ENCODE measurements at places on chromosomes 11 and 22. TPM values are rescaled to one million over a fixed set of nuclear protein-coding genes. Genes with fewer than 3 reads are reported as not detected.

DNA sequence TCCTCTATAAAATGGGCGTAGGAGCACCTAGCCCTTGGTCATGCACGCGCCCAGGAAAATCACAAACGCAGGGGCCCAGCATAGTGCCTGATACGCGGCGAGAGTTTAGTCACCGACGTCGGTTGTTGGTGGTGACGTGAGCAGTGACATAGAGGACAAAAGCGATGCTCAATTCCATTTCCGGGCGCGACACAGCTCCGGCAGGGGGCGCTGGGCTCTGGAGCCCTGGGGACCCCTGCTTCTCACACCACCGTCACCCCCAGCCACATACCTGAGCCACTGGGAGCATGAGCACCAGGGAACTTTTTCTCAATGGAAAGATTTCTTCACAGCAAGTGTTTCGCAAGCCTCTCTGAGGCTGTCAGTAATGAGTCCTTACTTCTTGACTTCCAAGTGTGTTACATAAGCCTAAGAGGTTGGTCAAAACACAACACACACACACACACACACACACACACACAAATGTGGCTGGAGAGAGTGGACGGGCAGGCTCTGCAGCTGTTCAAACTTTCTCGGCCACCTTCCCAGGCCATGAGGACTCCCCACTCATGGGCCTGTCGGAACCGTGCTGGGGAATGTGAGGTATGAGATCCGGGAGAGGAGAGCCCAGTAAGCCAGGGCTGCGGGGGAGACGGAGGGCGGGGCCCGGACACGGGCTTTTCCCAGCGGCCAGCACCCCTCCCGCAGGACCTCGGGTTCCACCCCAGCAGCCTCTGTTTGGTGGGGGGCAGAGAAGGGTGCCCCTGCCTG, 36.9 kb upstream of the LINC01488 start:
- peak; percentile 53 for DNase-seq

- DNase-seq, result peak; percentile 66
Measured at GRCh38 chr11:120219232-120219937, 8.6 kb downstream of the OAF start.

The NOX4 gene
- total RNA-seq, result 0.14 TPM

The XNDC1N gene
- 5.6 TPM for total RNA-seq

The LRP4 gene
- total RNA-seq, result 13.3 TPM

- DNase-seq, result no peak
Measured at GRCh38 chr11:128238521-128239265, 348.7 kb downstream of the ETS1 start.

GRCh38 chr11:35893796-35894475, 49.9 kb upstream of the LDLRAD3 start:
- no peak for DNase-seq

DNA sequence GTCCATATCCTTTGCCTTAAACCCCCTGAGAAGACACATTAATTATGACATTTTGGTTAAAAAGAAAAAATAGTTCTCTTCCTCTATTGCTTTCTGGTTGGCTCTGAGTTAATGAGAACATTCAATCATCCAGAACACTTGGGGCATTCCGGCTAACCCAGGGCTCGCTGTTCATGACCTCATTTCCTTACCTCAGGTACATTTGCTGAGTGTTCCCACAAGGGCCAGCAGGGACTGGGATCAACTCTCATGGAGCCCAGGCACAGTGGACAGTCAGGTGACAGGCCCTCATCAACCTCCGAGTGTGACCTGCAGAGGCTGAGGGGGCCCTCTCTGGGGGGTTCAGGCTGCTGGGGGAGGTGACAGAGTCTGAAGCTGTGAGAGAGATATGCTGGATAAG, 98.9 kb downstream of the MYO18B start:
- DNase-seq, result no peak

DNA sequence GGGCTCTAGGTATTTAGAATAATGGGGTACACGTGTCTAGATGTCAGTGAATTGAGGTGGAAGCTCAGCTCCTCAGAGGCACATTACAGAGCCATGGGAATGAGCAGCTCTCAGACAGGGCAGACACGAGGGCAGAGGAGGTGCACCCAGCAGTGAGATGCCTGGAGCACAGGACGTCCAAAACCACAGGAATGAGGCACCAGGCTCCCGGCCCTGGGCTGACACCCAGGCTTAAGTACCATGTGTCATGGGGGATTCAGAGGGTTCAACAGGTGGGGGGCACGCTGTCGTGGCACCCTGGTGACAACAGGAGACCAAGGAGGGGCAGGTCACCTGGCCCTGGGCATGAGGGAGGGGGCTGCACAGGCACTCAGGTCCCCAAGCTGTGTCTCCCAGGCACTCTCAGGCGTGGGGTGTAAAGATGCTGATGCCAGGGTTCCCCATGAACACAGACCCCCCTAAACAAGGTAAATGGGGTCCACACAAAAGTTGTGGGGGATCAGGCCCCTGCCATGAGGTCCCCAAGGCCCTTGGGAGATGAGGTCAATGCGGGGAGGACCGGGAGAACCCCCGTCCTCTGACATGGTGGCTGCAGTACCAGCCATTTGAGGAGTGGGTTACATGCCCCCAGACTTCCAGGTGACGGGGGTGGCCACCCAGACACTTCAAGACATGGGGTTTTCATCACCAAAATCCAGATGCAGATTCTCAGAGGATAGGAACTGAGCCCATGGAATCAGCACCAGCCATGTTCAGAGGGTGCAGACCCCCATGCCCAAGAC, 5.6 kb upstream of the SYT8 start:
- DNase-seq, result no peak
